ENCODE measurements at places on chromosomes 2 and 18.

GRCh38 chr2:50648041-50648700 is 383.8 kb downstream of the NRXN1 start:
- no peak for DNase-seq

DNA sequence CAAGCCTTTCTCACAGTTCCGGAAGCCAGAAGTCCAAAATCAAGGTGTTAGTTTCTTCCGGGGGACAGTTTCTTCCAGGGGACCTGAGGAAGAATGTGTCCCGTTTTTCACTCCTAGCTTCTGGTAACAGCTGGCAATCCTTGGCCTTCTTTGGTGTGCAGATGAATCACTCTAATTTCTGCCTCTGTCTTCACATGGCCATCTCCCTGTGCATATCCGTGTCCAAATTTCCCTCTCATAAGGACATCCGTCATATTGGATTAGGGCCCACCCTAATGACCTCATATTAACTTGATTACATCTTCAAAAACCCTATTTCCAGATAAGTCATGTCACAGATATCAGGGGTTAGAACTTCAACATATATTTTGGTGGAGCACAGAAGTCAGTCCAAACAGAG is 141.4 kb downstream of the ZEB2 start:
- no peak for DNase-seq

GRCh38 chr2:180505203-180505602 is 475.2 kb upstream of the UBE2E3 start:
- peak; percentile 44 for DNase-seq

DNA sequence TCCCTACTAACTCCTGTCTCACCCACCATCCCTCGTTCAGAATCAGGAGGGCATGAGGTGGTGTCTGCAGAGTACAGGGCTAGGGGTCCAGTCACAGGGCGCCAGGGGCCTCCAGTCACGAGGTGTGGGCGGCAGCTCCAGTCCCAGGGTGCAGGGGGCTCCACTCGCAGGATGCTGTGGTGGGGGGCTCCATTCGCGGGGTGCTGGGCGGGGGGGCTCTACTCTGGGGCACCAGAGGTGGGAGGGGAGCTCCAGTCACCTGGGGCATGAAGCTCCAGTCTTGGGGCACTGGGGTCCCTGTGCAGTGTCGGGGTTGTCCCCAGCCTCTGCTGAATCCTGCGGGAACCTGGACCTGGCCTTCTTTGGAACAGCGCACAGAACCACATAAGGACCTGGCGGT is 66.0 kb downstream of the EIPR1 start:
- no peak for DNase-seq

DNA sequence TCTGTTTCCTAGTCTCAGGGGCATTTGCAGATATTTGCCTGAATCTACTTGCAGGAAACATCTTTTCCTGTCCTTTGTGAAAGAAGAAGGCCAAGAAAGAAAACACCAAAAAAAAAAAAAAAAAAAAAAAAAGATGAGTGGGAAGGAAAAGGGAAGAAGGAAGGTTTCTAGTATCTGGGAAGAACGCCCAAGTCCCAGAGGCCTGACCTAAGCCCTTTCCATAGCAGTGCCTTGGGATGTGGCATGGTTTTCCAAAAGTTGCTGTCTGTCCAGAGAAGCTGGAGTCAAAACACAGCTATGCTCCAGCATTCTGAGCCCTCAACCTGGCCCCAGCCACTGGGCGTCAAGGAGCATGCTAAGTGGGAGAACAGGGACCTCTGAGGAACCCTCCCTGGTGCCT is 123.5 kb downstream of the INHBB start:
- DNase-seq, result no peak

DNA sequence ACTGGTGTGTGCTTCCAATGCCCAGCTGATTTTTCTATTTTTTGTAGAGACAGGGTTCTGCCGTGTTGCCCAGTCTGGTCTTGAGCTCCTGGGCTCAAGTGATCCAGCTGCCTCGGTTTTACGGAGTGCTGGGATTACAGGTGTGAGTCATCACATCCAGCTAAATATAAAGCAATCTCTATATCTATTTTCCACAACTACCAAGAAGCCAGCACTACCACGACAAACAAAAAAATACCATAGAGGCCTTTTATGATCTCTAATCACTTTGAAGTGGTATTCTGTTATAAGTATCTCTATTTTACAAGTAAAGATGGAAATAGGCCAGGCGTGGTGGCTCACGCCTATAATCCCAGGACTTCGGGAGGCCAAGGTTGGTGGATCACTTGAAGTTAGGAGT is 34.7 kb downstream of the C2orf74 start:
- DNase-seq, result peak; percentile 44

DNA sequence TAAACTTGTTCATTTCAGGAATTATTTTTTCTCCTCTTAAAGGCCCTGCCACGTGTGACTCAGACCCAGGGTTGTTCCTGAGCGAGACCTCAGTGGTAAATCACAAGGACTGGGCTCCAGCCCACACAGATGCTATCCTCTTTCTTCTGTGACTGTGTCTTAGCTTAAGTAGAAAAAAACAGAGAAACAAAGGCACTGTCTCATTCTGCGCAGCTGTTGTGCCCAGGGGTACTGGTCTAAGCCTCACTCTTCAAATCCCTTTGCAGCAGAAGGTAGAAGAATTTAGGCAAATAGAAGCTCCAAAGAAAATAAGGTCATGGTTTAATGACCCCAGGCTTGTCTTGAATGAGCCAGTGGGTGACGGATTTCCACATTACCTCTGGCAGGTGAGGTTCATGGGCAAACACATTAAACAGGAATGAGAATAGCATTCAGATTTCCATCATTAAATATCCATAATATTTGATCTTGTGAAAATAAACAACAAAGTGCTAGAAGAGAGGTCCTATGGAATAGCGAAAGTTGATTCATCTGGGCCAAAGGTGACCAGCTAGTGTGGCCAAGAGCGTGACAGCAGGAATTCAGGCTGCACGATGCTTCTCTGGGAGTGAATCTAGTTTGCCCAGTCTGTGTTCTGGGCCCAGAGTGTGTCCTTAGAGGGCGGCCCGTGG is 63.3 kb downstream of the LIPG start:
- peak; percentile 64 for DNase-seq

GRCh38 chr2:2569306-2569705 is 238.2 kb upstream of the MYT1L start:
- no peak for DNase-seq

- peak; percentile 45 for DNase-seq
Observed at GRCh38 chr2:231597014-231597611, 4.4 kb downstream of the TEX44 start.
